Activated CD4-positive, alpha-beta T cell treated with anti-CD3 and anti-CD28 coated beads, Interleukin-2, amount 50 U/mL, for 1 hour (primary cell): ENCODE measurements at places on chromosomes 2 and 18.
A peak's percentile ranks its signal among the peaks of the same experiment; 100 is the strongest.

DNA sequence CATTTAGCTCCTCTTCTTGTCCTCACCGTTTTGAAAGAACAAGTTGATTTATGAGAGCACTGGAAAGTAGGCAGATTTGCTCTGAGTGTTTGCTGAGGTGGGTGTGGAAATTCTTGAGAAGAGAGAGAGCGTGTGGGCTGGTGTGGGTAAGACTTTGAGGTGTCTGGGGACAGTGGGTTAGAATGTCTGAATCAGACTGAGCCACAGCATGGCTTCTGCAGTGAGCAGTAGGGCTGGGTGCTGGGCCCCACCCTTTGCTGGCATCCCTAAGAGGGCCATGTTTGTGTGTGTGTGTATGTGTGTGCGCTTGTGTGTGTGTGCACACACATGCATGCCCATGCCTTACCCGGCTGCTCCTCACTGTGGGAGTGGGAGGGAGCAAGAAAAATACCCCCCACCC is 63.7 kb downstream of the COPS8 start:
- DNase-seq: no peak

GRCh38 chr2:61117534-61117933 is 44.5 kb upstream of the C2orf74 start:
- DNase-seq: no peak

DNA sequence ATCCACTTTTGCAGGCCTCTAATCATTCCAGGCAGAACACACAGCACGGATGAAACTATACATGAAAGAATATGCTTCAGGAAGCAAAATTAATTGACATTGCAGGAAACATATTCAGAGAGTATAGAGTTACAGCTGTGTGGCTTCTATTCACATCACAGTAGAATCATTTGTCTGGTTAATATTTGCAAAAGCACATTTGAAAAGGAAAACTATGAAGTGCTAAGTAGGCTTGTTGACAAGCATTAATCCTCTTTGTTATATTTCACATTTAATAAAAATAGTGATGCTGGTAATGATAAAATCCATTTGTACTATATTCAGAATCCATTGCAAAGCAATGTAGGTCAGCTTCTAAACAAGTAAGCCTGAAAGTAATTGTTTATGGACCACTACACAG is 32.2 kb upstream of the PIK3C3 start:
- DNase-seq: no peak

DNA sequence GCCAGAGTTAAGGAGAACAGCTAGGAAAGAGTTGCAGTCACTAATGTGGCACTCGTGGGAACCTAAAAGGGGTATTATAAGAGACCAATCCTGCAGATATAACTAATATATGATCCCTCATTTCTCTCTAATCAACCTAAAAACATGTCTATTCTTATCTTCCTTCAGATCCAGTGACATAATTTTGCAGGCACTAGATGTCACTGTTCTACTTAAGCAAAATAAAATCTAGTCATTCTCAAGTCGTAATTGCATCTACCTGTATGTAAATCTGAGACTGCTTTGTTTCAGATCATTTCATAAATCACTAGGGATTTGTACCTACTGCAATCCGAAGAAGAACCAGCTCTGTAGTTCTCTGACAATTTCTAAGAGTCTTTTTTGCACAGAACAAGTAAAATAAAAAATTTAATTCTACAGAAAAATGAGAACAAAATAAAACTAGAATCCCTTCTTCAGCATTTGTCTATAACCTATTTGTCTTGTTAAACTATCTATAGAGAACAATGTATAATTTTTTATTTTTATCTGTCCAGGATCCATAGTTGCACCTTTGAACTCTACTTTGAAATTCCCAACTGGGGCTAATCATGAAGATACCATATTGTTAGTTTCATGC is 56.5 kb upstream of the ERBB4 start:
- no peak for DNase-seq

DNA sequence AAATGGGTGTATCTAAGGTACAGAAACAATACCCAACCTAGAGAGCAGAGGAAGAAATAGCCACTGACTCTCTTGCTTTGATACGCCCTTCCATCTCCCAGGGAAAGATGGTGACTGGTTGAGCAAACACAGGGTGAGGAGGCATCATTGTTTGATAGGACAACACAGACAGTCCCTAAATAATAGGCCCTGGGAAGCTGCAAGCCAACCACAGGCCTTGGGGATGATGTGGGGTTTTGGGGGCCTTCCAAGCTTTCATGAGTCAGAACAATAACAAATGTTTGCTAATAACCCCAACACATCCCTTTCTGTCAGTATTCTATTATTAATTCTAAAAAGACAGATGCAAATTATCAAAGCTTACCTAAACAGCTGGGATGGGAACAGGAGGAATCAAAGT is 9.8 kb downstream of the LGALSL start:
- no peak for DNase-seq

GRCh38 chr18:66222174-66222573 is 381.7 kb downstream of the CDH19 start:
- no peak for DNase-seq

DNA sequence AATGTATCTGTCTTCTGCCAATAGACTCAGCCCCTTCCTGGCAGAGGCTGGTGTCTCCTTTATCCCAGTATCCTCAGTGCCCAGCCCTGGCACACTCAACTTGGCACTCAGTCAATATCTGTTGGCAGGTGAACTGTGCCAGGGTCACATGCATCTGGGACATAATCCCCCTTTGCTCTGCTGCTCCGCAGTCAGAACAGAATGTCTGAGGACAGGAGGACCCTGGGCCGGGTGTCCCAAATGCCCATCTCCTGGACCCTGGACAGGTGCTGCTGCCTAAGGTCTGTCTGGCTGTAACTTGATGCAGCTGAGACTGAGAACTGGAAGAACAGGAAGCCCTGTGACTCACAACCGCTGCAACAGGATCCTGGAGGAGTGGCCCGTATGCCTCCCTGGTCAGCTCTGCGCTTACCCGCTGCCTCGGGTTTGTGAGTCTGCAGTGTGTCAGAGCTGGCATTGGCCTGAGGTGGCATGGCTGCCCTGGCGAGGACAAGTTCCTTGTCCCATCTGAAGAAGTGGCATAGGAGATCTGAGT is 11.4 kb downstream of the HK2 start:
- DNase-seq: peak; percentile 24

GRCh38 chr18:61865466-61866175 is 27.2 kb downstream of the RNF152 start:
- no peak for DNase-seq

GRCh38 chr2:43110442-43110871 is 115.9 kb downstream of the ZFP36L2 start:
- DNase-seq: no peak

- no peak for DNase-seq
Measured at GRCh38 chr18:8947566-8947965, 154.9 kb upstream of the NDUFV2 start.

- no peak for DNase-seq
Measured at GRCh38 chr18:74996055-74996454, 212.9 kb downstream of the PTGR3 start.

GRCh38 chr18:43605224-43605623 is 327.9 kb upstream of the SYT4 start:
- DNase-seq: no peak

- DNase-seq: no peak
Measured at GRCh38 chr2:223560749-223561435, 41.3 kb downstream of the SCG2 start.

GRCh38 chr2:26905341-26906198 is 57.6 kb downstream of the DPYSL5 start:
- no peak for DNase-seq

DNA sequence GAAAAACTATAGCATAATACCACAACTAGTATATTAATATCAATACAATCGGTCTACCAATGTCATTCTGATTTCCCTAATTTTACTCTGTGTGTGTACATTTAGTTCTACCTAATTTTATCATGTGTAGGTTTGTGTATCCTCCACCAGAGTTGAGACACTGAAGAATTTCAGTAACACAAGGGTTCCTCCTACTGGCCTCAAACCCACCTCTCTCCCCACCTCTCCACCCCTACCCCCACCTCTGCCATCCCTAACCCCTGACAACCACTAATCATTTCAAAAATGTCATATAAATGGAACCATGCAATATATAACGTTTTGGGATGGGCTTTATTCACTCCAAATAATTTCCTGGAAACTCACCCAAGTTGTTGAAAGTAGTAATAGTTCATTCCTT is 117.9 kb downstream of the LYPD6 start:
- no peak for DNase-seq

GRCh38 chr2:71839826-71840225 is 307.8 kb downstream of the CYP26B1 start:
- no peak for DNase-seq

DNA sequence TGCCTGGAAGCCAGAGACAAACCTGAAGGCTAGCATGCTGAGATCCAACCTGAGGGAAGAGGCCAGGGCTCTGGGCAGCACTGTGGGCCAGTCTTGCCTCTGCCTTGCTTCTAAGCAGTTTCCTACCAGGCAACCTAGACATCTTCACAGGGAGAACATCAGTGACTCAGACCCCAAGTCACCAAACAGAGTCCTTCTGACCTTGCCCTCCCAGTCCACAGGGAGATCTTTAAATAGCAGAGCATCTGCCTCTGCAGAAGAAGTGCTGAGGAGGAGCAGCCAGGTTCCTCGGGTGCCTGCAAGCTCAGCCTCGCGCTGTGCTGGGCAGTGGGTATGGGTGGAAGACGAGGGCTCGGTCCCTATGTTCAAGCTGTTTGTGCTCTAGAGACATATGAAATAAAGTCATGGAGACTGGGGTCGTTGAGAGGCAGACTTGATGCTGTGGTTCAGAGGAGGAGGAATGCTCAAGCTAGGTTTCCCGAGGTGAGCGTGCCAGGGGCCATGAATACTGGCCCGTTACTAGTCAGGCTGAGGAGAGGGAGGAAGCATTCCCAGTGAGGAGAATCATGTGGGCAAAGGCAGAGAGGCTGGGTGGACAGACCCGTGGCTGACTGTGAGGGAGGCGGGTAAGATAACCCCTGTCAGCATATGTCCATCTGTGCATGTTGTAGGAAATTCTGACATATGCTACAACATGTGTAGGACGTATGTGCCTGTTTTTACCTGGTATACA is 66.5 kb downstream of the BOLA3 start:
- no peak for DNase-seq

- peak; percentile 13 for DNase-seq
Measured at GRCh38 chr2:202871300-202872141, at the start of gene ICA1L. ICA1L (minus strand) TSS chr2:202871766; CDS start chr2:202829009, 42,757 bp downstream.

DNA sequence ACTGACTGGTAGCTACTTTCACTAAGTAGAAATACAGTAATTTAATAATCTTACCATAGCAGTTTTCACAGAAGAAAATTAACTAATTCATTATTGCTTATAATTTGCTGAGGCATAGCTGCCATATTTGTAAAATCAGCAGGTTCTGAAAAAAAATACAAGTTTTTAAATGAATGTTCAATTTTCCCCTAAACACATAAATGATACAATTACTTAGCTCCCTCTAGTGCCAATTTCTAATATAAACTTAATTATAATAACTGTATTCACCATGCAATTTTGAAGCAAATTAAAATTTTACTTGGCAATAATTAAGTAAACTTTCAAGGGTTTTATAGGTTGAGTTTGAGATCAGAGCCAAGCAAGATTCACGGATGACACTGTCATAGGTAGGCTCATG is 1321.6 kb upstream of the ACVR2A start:
- DNase-seq: no peak

DNA sequence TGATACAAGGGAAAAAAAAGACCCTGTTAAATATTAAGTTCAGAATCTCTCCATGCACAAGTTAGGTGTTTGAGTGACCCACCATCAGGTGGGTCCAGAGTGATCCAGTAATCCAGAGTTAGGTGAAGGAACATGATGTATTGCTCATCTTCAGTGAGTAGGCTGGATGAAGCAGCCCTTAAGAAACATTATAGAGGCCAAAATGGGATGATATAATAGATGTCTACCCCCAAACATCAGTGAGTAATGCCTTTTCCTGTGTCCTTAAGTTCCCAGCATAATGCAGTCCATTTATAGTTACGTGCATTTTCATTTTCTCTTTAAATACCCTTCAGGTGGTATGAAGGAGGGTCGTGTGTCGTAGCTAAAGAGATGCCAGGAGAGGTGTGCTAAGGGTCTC is 89.6 kb downstream of the MAP4K4 start:
- no peak for DNase-seq

DNA sequence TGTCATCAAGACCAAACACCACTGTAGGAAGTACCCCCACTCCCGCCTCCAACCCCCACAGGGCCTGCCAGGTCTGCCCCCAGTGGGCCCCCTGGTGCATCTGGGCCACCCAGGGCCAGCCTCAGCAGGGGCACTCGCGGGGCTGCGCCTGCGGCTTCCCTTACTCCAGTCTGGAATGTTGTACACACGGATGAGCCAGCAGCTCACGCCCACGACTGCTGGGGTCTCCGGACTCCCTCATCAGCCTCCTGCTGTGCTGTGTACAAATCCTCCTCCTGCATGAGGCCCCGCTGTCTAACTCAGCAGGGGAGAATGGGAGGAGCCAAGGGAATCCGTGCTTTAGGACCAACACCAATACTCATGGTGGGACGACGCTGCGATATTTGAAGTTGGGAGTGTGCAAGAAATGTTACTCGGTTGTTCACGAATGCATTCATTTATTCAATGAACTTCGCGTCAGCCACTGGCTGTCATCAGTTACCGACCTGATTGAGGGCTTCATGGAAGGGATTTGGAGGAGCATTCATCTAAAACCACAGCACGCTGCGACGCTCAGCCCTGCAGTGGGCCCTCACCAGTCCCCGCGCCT is 654 bp upstream of the ASB1 start:
- no peak for DNase-seq

- DNase-seq: no peak
Measured at GRCh38 chr2:18369760-18370159, 190.7 kb downstream of the RDH14 start.

GRCh38 chr2:145757503-145758246 is 1237.8 kb upstream of the ZEB2 start:
- no peak for DNase-seq

- no peak for DNase-seq
Measured at GRCh38 chr2:80499095-80499494, 194.5 kb upstream of the LRRTM1 start.

- DNase-seq: no peak
Measured at GRCh38 chr2:25259737-25260124, 82.0 kb downstream of the DNMT3A start.

DNA sequence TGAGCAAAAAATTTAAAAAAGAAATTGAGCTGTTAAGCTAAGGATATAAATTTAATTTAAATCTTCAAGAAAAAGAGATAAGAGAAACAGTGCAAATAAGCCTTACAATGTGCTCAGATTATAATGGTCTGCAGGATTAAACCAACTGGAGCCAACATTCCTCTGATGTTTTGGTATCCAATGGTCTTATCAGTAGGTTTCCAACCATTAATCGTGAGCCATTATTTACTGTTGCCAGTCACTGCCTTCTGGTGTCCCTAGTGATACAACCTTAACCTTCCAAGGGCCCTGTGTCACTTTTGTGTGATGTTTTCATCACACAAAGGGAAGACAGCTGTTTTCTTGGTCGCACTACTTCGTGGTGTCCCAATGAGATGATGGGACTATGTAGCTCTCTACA is 134.5 kb upstream of the CTAGE1 start:
- DNase-seq: no peak

- no peak for DNase-seq
Measured at GRCh38 chr2:216108310-216108966, 710 bp upstream of the XRCC5 start.
